ENCODE measurements at places on chromosomes 13 and 19.

DNA sequence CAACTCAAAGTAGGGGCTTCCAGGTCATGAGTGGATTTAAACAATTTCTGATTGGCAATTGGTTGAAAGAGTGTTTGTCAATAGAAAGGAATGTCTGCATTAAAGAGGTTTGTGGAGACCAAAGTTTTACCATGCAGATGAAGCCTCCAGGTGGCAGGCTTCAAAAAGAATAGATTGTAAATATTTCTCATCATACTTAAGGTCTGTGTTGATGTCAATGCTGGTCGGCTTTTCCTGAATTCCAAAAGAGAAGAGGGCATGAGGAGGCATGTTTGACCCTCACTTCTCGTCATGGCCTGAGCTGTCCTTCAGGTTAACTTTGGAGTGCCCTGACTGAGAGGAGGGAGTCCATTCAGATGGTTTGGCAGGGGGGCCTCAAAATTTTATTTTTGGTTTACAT is 125.4 kb upstream of the RFC3 start:
- no peak for DNase-seq

DNA sequence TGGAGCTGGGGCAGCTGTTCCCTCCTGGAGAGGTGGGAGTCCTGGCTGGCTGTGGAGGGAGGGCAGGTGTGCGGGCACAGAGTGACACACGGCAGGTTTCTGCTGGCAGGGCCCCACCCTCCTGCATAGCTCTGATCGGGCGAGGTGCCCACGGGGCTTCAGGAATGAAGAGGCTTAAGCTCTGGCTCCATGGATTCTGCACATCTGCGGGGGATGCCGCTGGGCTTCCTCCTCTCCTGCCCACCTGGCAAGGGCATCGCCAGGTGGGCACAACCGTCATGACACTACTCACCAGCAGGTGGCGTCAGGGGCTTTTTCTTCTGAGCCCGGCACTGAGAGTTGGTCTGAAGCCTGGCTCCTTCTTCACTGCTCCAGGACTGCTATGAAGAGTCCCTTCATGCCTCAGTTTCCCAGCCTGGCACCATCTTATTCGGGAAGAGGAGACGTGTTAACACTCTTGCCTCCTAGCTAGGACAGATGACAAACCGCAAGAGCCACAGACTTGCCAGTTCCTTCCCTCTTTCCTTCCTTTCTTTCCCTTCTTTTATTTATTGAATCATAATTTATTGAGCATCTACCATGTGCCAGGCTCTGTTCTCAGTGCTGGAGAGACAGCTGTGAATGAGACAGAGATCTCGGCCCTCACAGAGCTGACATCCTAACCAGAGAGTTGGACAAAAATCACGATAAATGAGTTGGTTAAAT is 15.2 kb upstream of the PAK4 start:
- no peak for DNase-seq

DNA sequence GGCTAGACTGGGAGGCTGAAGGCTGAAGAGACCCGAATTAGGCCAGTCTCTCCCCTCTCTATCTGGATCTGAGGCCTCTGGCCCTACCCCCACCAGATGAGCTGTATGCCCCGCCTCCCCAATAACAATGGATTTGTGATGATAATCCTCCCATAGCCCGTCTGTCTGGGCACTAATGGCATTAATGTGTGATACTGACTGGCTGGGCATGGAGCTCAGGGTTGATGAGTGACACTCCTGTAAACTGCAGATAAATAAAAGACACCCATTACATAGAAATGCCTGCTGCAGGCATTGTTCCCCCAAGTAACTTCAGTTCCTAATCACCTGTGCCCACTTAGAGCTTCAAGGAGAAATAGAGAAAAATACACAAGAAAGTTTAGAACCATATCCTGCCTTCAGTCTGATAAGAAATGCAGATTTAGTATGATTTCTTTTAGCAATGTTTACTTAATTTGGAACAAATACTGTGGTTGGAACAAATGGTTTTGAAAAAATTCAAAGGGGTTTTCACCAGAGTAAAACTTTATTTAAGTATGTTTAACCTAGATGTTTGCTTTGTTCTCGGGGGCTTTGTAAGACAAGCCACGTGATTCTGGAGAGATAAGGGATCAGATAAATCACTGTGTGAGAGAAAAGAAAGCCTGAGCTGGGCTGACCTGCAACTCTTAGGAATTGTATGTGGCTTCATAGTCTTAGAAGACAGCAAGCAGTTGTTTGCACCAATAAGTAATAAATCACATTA is 60.3 kb downstream of the TNFRSF19 start:
- no peak for DNase-seq

- DNase-seq, result no peak
Observed at GRCh38 chr19:41872384-41872774, 4.7 kb upstream of the CD79A start.

- no peak for DNase-seq
Observed at GRCh38 chr19:27735314-27735713, 1477.6 kb downstream of the UQCRFS1 start.

DNA sequence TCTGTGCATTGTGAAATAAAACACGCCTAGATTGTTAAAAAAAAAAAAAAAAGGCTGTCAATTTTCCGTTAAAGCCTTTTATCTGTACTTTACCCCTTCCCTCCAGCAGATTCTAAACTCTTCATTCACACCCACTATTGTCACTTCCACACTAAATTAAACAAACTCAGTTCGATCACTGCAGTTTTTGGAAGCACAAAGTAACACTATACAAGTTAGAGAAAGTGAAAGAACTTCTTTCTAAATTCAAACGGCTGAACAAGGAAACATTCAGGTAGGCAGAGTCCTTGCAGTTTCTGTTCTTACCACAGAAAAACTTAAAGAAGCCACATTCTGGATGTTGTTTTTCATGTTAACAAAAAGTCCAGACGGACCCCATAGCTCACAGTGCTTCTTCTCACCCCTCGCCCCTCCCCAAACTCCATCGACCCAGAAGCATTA is 27.5 kb upstream of the UBE2L5 start:
- DNase-seq, result no peak

- DNase-seq, result no peak
Observed at GRCh38 chr13:110349239-110349638, 42.2 kb downstream of the COL4A2 start.

GRCh38 chr13:32538143-32538620 is 413 bp downstream of the N4BP2L2 start:
- no peak for DNase-seq

- no peak for DNase-seq
Observed at GRCh38 chr13:28171266-28171665, 32.9 kb downstream of the PAN3 start.

DNA sequence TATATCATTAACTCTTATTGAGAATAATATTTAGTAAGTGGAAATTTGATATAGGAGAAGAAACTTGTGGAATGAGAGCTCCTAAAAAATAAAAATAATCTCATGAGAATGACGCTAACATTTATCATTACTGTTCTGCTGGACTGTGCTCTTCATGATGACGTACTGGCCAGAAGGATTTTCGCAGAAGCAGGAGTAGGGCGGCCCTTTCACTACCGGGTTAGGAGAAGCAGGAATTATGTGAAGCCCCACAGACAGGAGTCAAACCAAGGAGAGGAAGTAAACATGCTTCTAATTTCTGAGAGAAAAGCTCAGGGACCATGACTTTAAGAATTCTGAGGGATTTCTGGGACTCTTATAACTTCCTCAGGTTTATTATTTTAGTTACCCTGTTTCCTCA is 195.1 kb downstream of the VWA8 start:
- DNase-seq, result no peak

GRCh38 chr19:39917561-39918182 is 16.8 kb downstream of the FCGBP start:
- no peak for DNase-seq

DNA sequence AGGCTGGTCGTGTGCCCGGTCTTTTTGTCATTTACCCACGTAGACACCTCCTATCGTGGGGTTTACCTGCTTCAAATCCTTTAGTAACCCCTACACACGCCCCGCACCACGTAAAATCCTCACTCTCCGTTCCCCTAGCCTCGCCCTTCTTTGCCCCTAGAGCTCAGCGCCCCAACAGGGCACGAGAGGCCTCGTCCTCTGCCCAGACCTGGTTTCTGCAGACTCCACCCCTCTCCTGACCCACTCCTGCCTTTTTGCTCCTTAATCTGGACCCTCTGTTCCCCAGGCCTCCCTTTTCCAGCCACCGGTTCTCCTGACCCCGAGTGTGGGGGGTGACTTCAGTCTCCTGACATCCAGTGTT is 412 bp downstream of the ZNF528 start:
- no peak for DNase-seq

- DNase-seq, result no peak
Observed at GRCh38 chr19:51354742-51355148, 11.4 kb downstream of the ETFB start.

- DNase-seq, result no peak
Observed at GRCh38 chr19:14056741-14057356, 5.0 kb downstream of the PALM3 start.

DNA sequence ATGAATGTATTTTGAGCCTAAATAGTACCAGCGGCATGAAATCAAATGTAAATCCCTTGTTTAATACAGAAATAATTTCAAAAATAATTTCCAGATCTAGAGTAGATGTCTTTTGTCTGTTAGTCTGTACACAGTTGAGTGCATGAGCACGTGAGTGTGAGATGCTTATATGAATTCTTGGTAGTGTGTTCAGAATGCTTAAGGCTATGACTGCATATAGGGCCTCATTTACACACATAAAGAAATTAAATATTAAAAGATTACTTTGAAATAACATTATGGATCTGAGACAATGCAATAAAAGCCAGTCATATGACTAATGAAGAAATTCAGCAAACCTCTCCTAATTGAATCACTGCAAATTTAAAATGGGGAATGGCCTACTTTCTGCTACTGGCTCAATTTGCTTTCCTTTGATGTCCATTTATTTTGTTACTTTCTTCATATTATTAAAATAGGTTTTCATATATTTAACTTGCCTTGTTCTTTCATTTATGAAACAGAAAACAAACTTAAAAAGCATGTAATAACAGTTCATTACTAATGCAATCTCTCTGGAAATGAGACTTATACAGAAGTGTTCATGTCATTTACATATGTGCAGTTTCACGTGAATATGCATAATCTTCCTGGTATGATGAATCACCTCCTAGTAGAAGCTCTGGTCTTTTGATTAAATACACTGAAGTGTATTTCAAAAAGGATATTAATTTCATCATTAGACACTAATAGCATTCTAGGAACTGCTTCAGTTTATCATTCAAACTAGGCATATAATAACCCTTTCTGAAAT is 4.5 kb downstream of the AMER2 start:
- DNase-seq, result no peak

DNA sequence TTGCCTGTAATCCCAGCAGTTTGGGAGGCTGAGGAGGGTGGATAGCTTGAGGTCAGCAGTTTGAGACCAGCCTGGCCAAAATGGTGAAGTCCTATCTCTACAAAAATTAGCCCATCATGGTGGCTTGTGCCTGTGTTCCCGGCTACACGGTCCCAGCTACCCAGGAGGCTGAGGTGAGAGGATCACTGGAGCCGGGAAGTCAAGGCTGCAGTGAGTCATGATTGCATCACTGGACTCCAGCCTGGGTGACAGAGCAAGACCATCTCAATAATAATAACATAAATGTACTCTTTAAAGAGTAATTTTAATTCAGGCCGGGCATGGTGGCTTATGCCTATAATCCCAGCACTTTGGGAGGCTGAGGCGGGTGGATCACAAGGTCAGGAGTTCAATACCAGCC is 38.7 kb downstream of the SKA3 start:
- DNase-seq, result no peak

DNA sequence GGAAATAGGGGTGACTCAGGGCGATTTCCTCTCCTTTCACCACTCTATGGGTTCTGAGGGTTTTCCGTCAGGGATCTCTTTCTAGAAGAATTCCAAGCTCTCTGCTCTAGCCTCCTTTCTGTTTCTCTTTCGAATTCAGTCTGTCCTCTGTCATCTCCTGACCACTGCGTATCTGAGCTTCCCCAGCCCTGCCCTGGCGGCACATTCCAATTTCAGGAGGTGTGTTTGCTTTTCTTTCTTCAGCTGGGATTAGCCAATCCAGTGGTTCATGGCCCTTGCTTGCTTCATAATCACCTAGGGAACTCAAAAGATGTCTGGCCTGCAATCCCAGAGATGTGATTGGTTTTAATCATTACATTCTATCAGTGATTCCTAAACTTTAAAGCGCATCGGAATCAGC is 9.4 kb downstream of the IFNL2 start:
- DNase-seq, result no peak

GRCh38 chr19:47633517-47633916 is 24.6 kb downstream of the BICRA start:
- no peak for DNase-seq

- DNase-seq, result no peak
Observed at GRCh38 chr19:5775668-5776309, 8.8 kb downstream of the PRR22 start.

- DNase-seq, result no peak
Observed at GRCh38 chr19:13615890-13616289, 109.6 kb upstream of the CACNA1A start.

DNA sequence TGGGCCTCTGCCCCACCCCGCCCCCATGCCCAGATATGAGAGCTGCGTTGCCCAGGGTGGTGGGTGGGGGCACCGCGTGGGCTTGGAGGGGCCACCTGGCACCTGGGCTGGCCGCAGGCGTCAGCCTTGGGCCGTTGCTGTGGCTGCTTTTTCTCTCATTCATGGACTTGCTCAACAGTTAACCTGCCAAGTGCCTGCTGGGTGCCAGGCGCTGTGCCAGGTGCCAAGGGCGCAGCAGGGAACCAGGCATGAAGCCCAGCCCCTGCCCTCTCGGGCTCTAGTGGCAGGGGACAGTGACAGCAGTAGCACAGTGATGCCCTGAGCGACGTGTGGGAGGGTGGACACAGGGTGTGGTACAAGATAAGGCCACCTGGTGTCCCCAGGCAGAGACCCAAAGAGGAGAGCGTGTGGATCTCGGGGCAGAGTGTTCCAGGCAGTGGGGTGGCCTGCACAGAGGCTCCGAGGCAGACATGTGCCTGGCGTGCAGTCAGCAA is 28.1 kb downstream of the DHX34 start:
- DNase-seq, result no peak

- DNase-seq, result no peak
Observed at GRCh38 chr13:97974773-97975172, 21.3 kb downstream of the IPO5 start.

GRCh38 chr19:19057317-19057716 is 6.5 kb upstream of the SLC25A42 start:
- no peak for DNase-seq

DNA sequence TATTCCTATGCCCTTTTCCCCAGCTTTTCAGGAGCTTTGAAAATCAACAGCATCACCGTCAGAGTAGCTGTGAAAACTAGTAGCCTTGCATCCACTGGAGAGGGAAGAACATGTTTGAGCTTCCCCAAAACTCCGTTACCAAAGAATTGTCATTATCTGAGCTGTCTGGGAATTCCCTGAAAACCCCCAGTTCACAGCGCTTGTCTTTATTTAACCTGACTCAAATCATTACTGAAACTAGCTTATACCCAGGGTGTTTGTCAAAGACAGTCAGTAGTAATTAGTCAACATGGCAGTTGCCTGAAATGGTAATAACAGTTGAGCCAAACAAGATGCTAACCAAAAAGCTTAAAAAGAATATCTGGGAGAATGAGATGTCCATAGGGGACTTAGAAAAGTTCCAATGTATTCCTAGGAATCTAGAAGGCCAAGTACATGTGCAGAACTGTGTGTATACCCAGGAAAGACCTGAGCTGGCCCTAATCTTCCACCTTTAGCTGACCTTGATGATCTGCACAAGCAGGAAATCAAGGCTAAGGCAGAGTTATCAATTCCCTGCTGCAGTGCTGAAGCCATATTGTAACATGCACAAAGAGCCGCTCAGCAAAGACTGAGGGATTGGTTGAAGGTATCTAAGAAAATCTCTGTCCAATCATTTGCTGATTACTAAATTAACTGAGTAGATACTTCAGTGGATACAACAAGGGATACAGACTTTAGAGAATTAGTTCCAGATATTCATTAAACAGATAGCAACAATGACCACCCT is 130.8 kb downstream of the KL start:
- no peak for DNase-seq
